ENCODE measurements at places on chromosomes 1 and 21. TPM values are rescaled to one million over a fixed set of nuclear protein-coding genes. Genes with fewer than 3 reads are reported as not detected.

HFM1 gene
- 1.2 TPM for total RNA-seq

OR2T35 gene
- 0.28 TPM for total RNA-seq

SERTAD4 gene
- total RNA-seq = 9.2 TPM

DIO1 gene
- 2.9 TPM for total RNA-seq

ATP6V1G3 gene
- total RNA-seq = 1.9 TPM

FAM72A gene
- total RNA-seq = 3.4 TPM

KCNJ9 gene
- not detected for total RNA-seq

ANGPTL3 gene
- 0.41 TPM for total RNA-seq

FMN2 gene
- 0.06 TPM for total RNA-seq

TMEM269 gene
- 0.22 TPM for total RNA-seq

SAMD13 gene
- 4.5 TPM for total RNA-seq

FHAD1 gene
- 4.2 TPM for total RNA-seq

FBXO2 gene
- total RNA-seq = 10.2 TPM

ACTA1 gene
- not detected for total RNA-seq

KIF21B gene
- 5.6 TPM for total RNA-seq

S100A11 gene
- 835 TPM for total RNA-seq

TLR5 gene
- total RNA-seq = 31.3 TPM

NPHS2 gene
- 1.2 TPM for total RNA-seq

DNAJC28 gene
- 2.2 TPM for total RNA-seq

C1orf167 gene
- total RNA-seq = 4.2 TPM

LCE1F gene
- total RNA-seq = not detected

SHISA4 gene
- total RNA-seq = 10.4 TPM

ESPN gene
- total RNA-seq = 14.2 TPM

CD34 gene
- total RNA-seq = 50.9 TPM

AQP10 gene
- not detected for total RNA-seq

PGLYRP4 gene
- total RNA-seq = not detected

SYDE2 gene
- 7.0 TPM for total RNA-seq

OLIG2 gene
- total RNA-seq = not detected

RPE65 gene
- not detected for total RNA-seq

LCE1E gene
- total RNA-seq = not detected

FCRL1 gene
- total RNA-seq = 5.7 TPM

RPS6KA1 gene
- 58.1 TPM for total RNA-seq

MEGF6 gene
- 10.9 TPM for total RNA-seq

TFF2 gene
- not detected for total RNA-seq

CACHD1 gene
- 8.2 TPM for total RNA-seq

LRRC38 gene
- not detected for total RNA-seq

KRTAP20-1 gene
- total RNA-seq = not detected

SHC1 gene
- total RNA-seq = 153 TPM

TMIGD3 gene
- 3.0 TPM for total RNA-seq

PAQR6 gene
- total RNA-seq = 4.2 TPM

ANKRD65 gene
- 5.2 TPM for total RNA-seq

NUDT4B gene
- total RNA-seq = not detected

FCRL5 gene
- 10.3 TPM for total RNA-seq

PFDN2 gene
- total RNA-seq = 46.7 TPM

OR10J1 gene
- not detected for total RNA-seq

OR10X1 gene
- total RNA-seq = not detected

C1orf115 gene
- 29.0 TPM for total RNA-seq

C1orf94 gene
- not detected for total RNA-seq

SH2D1B gene
- total RNA-seq = 0.76 TPM

TRIM58 gene
- 0.50 TPM for total RNA-seq

CGN gene
- total RNA-seq = 41.6 TPM

SETDB1 gene
- 51.6 TPM for total RNA-seq

COA6 gene
- 21.2 TPM for total RNA-seq

CTSS gene
- total RNA-seq = 109 TPM

XCL2 gene
- total RNA-seq = 1.6 TPM

CNKSR1 gene
- total RNA-seq = 19.7 TPM

GPR52 gene
- total RNA-seq = 2.7 TPM

Measured in kidney (tissue), 22 donors.